DMS153 (cell line): ENCODE measurements at places on chromosomes 3 and 15.

DNA sequence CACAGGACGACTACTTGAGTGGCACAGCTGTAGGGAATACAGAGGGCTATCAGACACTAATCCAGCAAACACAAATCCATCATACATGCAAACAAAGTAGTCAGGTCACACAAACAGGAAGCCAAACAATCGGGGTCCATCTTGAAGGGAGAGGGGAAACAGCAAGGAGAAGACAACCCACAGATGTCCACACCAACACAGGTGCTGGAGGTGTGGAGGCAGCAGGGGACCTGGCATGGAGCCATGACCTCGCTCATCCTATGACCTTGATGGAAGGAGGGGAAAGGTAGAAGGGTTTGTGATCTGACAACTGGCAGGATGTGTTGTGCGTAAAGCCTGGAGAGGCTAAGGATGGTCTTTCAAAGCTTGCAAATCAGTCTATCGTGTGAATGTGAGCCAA, 39.9 kb upstream of the SKOR1 start:
- DNase-seq, result no peak

- DNase-seq, result no peak
These were observed 1.4 kb downstream of the CSK start for GRCh38 chr15:74783072-74783807.

- DNase-seq, result no peak
These were observed 563.8 kb downstream of the TBL1XR1 start for GRCh38 chr3:176633511-176633910.

DNA sequence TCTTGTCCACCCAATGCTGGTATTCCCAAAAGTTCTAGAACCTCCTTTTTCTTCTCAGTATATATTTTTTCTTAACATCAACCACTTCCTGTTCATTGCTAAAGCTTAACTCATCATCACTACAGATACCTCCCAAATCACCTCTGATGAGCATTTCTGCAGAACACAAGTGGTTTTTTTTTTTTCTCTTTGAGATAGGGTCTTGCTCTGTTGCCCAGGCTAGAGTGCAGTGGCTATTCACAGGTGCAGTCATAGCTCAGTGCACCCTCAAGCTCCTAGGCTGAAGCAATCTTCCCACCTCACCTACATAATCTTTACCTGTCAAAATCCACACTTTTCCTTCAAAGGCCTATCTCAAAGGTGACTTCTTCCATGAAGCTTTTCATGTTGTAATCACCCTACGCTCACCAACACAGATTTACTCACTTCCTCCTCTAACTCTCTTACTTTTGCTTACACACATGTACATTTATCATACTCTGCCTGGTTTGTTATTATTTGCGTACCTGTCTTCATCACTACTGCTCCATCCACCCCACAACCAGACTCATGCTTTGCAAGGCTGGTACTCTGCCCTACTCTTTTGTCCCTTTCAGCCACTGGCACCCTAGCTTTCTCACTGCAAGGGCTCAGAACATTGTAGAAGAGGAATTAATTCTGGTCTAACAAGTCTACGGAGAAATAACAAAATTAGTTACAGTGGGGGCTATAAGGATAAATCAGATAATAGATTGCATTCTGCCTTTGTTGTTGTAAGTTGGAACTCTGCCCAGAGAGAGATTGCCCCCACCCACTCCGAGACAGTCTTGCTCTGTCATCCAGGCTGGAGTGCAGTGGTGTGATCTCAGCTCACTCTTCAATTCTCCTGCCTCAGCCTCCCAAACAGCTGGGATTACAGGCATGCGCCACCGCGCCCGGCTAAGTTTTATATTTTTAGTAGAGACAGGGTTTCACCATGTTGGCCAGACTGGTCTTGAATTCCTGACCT, 27.5 kb downstream of the HERC1 start:
- DNase-seq, result no peak

GRCh38 chr3:179961703-179962078, 75.0 kb downstream of the PEX5L start:
- DNase-seq, result peak; percentile 78

DNA sequence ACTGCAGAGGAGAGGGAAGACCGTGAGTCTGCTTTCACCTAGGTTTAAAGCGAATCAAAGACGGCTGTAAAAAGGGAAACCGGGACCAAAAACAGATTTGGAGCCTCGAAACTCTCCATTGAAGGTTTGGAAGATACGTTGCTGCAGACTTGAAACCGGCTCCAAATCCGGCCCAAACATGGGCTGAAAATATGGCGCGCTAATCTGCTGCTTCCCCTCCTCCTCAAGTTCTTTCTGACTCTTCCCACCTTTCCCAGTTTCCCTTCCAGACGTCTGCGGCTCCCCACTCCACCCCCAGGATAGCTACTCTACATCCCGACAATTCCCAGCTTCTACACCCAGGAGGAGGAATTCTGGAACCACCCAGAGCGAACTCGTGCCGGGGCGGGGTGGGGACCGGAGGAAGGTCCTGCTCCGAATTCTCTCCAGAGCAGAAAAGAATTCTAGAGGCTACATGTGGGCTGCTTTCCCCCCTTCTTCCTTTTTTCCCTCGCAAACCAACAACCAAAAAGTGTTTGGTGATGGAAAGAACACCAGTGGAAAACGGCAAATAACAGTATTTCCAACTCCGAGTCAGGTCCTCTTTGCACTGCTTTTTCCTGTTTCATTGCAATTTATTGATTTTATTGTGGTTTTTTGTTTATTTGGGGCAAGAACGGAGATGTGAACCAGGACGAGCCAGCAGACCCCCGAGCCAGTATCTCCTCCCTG, 8.5 kb downstream of the EOMES start:
- DNase-seq, result no peak

- DNase-seq, result no peak
These were observed 19.7 kb downstream of the CORO2B start for GRCh38 chr15:68598171-68599152.

- no peak for DNase-seq
These were observed 11.6 kb upstream of the PLSCR4 start for GRCh38 chr3:146262371-146263110.

DNA sequence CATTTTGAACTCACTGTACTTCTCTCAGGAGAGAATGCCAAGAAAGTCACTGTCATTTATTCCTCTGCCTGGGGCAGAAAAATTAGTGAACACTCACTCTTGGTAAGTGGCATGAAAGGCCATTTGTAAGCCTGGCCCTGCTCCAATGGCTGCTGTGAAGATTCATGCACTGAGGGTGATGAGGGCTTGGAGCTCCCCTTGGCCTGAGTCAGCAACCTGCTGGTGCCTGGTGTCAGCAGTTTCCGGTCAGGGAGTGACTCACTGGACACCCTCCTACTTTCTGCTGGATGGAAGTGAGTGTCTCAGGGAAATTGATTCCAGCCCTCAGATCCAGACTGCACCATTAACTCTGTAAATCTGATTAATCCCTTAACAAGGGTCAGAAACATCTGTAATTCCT, 37.6 kb downstream of the TRA2B start:
- DNase-seq, result no peak

- no peak for DNase-seq
These were observed 14.4 kb downstream of the GOLGB1 start for GRCh38 chr3:121735047-121735696.
